ENCODE measurements at places on chromosomes 11 and 22. TPM values are rescaled to one million over a fixed set of nuclear protein-coding genes. Genes with fewer than 3 reads are reported as not detected.

The VSIG10L2 gene
- polyA plus RNA-seq, result 0.29 TPM

The MEI1 gene
- polyA plus RNA-seq, result 0.34 TPM

The NXPE2 gene
- 0.07 TPM for polyA plus RNA-seq

DNA sequence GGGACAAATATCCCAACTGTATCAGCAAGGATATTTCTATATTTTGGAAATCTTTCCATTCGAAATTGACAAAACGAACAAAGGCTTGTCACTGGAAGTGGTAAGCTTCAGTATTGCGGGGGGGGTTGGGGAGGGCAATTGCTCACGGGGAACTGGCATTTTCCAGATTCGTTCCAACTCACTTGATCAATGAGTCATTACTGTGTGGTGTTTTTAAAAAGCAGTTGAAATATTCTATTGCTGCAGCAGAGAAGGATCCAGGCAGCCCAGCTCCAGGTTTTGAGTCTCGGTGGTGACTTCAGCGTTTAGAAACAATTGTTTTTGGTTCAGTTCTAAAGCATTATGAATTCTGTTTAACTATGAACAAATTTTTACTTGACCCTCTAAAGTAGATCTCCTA, 33.8 kb upstream of the FBLN1 start:
- DNase-seq, result no peak

DNA sequence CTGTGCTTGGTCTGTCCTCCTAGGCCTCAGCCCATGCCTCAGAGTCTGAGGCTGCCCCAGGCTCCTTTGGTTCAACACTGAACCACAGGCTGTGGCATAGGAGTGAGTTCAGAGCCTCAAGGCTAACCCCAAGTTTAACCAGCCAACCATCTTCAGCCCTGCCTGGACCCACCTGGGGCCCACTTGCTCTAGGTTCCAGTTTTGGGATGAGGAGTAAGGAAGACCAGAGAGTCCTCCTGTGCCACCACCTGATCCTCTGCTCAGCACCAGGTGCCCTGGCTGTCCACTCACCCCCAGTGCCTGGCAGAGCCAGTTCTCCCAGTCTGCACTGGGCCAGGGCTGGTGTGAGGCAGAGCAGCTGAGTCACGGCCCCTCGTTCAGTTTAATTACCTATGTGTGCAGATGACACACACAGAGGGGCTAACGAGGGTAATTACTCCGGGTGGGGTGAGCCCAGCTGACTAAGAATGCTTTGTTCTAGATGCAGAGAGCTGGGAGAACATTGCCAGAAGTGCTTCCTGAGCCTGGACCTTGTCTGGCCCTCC, 12.0 kb upstream of the TMPRSS13 start:
- no peak for DNase-seq

DNA sequence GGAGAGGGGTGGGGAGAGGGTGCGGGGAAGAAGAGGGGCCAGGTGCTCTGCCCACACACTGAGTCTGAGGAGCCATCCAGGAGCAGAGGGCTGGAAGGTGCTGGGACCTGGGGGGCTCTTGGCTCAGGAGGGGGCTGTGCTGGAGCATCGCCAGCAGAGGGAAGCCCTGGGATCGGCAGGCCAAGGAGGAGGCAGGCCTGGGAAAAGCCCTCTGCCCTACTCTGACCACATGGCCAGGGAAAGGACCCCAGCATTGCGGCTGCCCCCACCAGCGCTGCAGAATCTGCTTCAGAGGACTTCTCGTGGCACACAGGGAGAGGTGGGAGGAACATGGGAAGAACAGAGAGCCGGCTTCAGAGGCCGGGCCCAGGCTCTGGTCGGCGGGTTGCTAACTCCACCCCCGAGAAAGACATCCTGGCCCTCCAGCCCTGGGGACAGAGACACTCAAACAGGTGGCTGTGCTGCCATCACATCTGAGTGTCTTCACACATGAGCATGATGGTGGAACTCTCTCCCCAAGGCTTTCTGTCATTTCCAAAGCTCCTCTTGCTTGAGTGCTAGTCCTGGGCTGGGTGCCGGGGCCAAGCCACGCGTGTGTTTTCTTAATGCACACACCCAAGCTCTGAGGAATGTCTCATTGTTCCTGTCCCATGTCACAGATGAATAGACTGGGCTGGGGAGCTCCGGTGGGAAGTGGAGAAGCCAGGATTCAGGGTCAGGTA, 1378.0 kb downstream of the BRD1 start:
- DNase-seq, result no peak

- DNase-seq, result peak; percentile 62
Observed at GRCh38 chr22:39236321-39237317, 8.2 kb downstream of the PDGFB start.

GRCh38 chr11:68099057-68099456, 22.1 kb downstream of the CHKA start:
- no peak for DNase-seq
